HCT116 (cell line): ENCODE measurements at places on chromosomes 16 and 17. TPM values are rescaled to one million over a fixed set of nuclear protein-coding genes. Genes with fewer than 3 reads are reported as not detected.

RGS9 gene
- 8.6 TPM for total RNA-seq

KRTAP4-4 gene
- total RNA-seq = not detected

OTOP3 gene
- not detected for total RNA-seq

HCRT gene
- not detected for total RNA-seq

ADGRG3 gene
- not detected for total RNA-seq

MT1A gene
- total RNA-seq = not detected

DNA sequence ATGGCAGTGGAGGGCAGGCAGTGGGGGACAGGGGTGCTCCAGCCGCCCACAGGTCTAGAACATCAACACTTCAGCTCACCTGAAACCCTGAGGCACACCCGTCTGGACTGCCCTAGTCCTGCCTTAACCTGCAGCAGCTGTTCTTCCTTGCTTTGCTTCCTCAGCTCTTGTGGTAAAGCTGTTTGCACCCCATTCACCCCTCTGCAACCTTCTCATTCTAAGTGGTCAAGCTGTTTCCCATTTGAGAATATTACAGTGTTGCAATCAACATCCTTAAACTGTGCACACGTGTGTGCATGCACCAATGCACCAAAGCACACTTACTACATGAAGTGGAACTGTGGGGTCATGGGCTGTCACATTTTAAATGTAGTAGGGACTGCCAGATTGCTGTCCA, 32.4 kb downstream of the SCNN1B start:
- DNase-seq = no peak

- DNase-seq = no peak
Observed at GRCh38 chr17:50439008-50439407, 13.0 kb downstream of the ACSF2 start.

- no peak for DNase-seq
Observed at GRCh38 chr16:82630219-82630618, 3.5 kb downstream of the CDH13 start.

DNA sequence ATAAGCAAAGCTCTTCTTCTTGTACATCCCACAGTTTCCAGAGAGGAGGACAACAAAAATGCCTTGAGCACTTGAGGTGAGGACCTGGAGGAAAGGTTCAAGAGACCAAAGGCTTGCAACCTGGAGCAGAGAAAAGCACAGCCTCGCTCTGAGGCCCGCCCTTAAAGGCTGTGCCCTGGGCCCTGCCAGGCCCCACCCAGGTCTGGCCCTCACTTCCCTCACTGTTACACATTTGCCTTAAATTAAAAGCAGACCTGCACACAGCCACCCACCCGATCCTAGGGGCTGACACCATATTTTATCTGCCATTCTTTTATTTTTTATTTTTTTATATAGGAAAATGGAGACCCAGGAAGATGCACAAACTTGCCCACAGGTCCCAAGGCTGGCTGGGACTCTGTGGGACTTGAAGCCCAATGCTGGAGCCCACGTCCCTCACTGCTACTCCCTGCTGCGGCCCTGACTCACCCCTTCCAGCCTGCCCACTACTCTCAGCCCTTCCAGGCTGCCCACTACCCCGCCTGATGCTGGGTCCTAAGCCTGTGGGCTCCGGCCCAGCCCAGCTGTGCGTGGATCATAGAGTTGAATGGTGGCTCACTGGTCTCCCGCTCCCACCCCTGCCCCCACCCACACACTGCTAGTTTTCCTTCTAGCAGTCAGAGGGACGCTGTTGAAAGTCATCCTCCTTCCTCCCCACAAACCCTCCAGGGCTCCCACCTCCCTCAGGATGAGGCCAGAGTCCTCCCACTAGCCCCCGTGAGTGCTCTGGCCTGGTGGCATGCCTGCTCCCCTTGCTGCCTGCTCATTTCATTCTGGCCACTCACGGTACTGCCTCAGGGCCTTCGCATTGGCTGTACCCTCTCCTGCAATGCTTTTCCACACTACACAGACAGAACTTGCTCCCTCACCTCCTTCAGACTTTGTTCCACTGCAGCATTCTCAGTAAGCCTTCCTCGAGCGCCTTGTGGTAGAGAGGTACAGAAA, 77.6 kb upstream of the MED9 start:
- no peak for DNase-seq

DNA sequence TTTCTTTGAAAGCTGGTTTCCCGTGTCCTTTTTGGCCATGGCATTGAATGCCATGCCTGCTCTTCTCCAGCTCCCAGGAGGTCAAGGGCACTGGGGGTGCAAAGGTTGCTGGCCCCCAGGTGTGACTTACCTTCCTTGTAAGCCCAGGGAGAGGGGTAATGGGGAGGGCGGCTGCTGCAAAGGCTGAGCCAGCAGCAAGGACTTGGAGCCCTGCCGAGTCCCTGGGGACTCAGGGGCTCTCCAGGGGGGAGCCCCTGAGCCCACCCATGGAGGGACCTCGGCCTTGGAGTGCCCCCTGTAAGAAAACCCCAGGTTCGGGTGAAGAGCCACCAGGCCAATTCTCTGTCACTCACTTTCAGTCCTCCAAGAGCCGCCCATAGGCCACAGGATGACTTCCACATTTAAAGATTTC, 5.9 kb upstream of the CCL22 start:
- no peak for DNase-seq

- DNase-seq = no peak
Observed at GRCh38 chr17:80109713-80110446, 8.5 kb downstream of the GAA start.

DNA sequence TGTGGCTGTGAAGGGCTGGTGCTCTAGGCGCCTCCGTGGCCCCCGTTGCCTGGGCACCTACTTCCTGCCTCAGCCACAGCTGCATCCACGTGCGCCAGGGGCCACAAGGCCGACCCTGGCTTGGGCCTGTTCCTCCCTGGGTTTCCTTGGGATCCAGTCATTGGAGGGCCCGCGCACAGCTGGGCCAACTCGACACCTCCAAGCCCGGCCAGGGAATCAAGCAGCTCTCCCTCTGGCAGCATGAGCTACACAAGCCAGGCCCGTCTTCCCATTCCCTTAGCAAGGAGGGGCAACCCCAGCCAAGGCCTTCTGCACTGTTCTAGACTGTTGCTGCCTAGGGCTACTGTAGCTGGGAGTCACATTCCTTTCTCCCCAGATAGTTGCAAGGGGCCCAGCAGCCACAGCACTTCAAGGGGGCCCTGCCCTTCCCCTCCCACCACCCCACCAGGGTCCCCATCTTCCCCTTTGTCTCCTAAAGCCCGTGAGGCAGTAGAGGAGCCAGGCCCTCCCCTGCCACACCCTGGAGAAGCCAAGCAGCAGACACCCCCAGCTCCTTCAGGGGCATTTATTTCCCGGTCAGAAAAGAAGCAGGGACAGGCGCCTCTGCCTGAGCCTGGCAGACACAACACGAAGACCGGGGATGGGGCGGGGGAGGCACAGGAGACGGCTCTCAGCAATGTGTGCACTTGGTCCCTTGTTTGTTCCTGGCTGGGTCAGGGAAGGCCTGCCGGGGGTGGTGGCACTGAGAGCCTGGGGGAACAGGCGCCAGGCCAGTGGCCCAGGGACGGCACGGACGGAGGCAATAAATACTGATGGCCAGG, 3.8 kb downstream of the ARHGDIA start:
- DNase-seq = no peak

GRCh38 chr16:31421587-31421986, 6.6 kb downstream of the COX6A2 start:
- no peak for DNase-seq

- no peak for DNase-seq
Observed at GRCh38 chr17:31398381-31399311, 7.2 kb downstream of the RAB11FIP4 start.

- DNase-seq = no peak
Observed at GRCh38 chr17:49132699-49133364, at the start of gene B4GALNT2. Gene B4GALNT2, plus strand, starts transcription at chr17:49132769. Its CDS starts 24 bp downstream, at chr17:49132793.

DNA sequence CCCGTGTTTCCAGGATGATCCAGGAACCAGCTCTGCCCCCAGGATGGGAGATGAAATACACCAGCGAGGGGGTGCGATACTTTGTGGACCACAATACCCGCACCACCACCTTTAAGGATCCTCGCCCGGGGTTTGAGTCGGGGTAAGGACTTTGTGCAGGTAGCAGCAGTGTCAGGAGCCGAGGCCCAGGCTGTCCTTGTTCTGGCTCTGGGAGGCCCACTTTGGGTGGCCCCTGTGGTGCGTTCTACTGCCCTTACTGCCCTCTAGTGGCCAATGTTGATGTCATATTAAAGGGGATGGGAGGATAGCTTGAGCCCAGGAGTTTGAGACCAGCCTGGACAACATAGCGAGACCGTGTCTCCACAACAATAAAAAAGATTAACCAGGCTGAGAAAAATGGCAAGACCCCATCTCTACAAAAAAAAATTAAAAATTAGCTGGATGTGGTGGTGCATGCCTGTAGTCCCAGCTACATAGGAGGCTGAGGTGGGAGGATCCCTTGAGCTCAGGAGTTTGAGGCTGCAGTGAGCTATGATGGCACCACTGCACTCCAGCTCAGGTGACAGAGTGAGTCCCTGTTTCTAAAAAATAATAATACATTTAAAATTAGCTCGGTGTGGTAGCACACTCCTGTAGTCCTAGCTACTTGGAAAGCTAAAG, 20.9 kb upstream of the CLEC18A start:
- peak; percentile 40 for DNase-seq

DNA sequence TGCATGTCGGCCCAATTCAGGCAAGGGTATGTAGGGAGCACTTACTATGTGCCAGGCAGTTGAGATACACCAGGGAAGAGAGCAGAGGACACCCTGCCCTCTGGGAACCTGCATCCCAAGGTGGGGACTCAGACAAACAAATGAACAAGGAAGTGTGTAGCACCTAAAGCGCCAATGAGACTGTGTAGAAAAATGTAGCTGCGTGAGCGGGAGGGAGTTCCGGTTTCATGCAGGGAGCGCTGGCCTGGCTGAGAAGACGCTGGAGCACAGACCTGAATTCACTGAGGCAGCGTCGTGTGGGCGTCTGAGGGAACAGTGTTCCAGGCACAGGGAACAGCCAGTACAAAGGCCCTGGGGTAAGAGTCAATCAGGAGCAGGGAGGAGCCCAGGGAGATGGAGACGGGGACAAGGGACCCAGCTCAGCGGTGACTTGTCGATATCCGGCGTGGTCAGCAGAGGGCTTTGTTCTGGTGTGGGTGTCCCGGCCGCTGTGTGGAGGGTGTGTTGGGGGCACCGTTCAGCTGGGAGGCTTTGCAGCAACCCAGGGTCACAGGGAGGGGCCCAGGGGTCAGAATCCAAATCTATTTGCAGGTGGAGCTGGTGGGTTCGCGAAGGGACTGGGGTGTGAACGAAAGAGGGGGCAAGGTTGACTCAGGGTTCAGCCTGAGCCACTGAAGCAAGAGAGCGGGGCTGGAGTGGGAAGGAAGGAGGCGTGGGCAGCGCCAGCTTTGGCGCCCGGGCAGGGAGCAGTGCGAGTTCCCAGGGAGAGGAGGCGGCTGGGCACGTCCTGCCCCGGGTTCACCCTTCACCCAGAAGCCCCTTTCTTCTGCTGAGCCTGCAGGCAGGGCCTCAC, 17.8 kb upstream of the OSGIN1 start:
- no peak for DNase-seq

- DNase-seq = no peak
Observed at GRCh38 chr16:85650135-85650843, 37.2 kb downstream of the GSE1 start.
